Diencephalon (tissue), 1 donor: ENCODE measurements at places on chromosomes 5 and 9. TPM values are rescaled to one million over a fixed set of nuclear protein-coding genes. Genes with fewer than 3 reads are reported as not detected.

Gene SOX30
- total RNA-seq = not detected

Gene SSBP2
- 100 TPM for total RNA-seq

Gene NDUFS4
- 131 TPM for total RNA-seq

Gene CDHR2
- 0.69 TPM for total RNA-seq

Gene NIPSNAP3A
- total RNA-seq = 88.1 TPM

Gene SLC36A3
- not detected for total RNA-seq

Gene COL15A1
- 6.7 TPM for total RNA-seq

Gene POLR1E
- 32.8 TPM for total RNA-seq

Gene TMEM161B
- 36.9 TPM for total RNA-seq

Gene SELENOP
- total RNA-seq = 51.7 TPM

Gene PCDHGA4
- total RNA-seq = 12.5 TPM

Gene OTP
- 3.2 TPM for total RNA-seq

Gene IDNK
- 6.2 TPM for total RNA-seq

Gene CNTFR
- 17.5 TPM for total RNA-seq

Gene PCA3
- total RNA-seq = 1.4 TPM

Gene PCDHGB7
- 18.2 TPM for total RNA-seq

Gene MARVELD2
- 3.0 TPM for total RNA-seq

Gene S1PR3
- total RNA-seq = 8.3 TPM

Gene SPINK7
- not detected for total RNA-seq

Gene LAMC3
- 3.7 TPM for total RNA-seq

Gene FRMPD1
- total RNA-seq = 3.0 TPM

Gene CYLC2
- total RNA-seq = not detected

Gene ENTREP1
- total RNA-seq = 7.8 TPM

Gene IL11RA
- total RNA-seq = 7.2 TPM

Gene PCDHB13
- 10.8 TPM for total RNA-seq

Gene ADAMTS12
- 5.8 TPM for total RNA-seq

Gene ANKRD31
- total RNA-seq = 1.2 TPM

Gene TIMD4
- 0.23 TPM for total RNA-seq

Gene PCDHA5
- 9.9 TPM for total RNA-seq

Gene UBAC1
- 41.5 TPM for total RNA-seq

Gene CHSY3
- 18.9 TPM for total RNA-seq

Gene CD72
- 0.46 TPM for total RNA-seq

Gene TXNDC8
- total RNA-seq = not detected

Gene TERT
- total RNA-seq = under 0.01 TPM

Gene DRD1
- 27.0 TPM for total RNA-seq

Gene TNC
- total RNA-seq = 112 TPM

Gene SLC34A1
- not detected for total RNA-seq

Gene ANGPTL2
- 4.2 TPM for total RNA-seq

Gene NOXA1
- 1.6 TPM for total RNA-seq
